Stimulated activated CD4-positive, alpha-beta T cell treated with anti-CD3 and anti-CD28 coated beads, Interleukin-15, amount 100 ng/mL, for 24 hours (primary cell): ENCODE measurements at places on chromosomes 16 and 17.
A peak's percentile ranks its signal among the peaks of the same experiment; 100 is the strongest.

GRCh38 chr17:83010206-83011200 is 68.9 kb upstream of the METRNL start:
- DNase-seq: no peak

DNA sequence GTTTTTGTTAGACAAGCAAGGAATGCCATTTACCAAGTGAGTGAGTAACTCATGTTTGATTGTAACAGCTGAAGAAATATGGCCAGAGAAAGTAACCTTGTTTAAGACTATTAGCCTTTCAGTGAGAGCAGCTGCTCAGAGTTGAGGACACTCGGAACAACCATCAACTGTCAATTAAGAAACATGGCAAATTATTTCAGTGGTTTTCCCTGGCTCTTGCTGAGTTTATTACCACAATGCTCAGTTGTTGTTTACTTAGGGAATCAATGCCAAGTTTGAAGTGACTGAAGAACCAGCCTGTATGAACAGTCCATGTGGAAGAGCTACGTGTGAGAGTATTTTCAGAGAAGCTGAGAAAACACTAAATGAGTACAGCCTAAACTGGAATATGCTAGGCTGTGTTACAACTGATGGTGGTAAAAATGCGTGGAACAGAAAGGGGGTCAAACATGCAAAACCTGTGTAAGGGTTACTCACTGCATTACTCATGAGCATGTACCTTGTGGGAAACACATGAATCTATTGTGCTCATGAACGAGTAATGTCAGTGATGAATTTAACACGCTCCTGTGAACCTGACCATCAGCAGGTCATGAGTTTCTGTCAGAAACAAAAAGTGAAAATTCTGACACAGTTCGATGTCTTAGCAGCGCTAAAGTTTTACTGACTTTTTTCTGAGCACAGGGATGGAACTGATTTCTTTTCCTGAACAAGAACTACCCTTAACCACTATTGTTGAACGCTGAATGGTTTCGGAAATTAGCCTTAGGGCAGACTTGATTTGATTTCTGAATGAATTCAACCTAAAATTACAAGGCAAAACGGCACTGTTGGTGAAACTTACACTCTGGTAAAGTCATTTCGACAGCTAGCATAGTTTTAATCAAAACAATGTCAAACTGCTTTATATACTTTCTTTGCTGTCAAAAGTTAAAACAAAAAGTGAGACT is 33.5 kb downstream of the GNA13 start:
- DNase-seq: no peak

- DNase-seq: no peak
These were observed 14.6 kb downstream of the KCTD2 start for GRCh38 chr17:75061618-75062017.

DNA sequence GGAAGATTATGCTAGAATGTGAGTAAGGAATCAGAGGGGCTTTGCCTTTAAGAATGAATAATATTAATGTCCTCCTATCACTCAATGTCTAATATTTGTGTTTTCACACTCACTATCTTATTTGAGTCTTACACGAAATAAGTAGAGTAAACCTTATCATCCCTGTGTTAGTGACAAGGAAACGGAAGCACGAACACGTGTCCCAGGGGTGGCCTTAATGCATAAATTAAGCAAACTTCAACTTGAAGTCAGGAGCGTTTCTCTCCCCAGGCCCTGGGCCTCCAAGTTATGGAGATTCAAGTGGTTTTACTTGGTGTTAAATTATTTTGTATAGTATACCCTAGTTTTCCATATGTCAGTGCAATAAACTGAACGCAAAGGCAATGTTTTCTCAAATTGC is 96.0 kb downstream of the WDR59 start:
- DNase-seq: no peak

DNA sequence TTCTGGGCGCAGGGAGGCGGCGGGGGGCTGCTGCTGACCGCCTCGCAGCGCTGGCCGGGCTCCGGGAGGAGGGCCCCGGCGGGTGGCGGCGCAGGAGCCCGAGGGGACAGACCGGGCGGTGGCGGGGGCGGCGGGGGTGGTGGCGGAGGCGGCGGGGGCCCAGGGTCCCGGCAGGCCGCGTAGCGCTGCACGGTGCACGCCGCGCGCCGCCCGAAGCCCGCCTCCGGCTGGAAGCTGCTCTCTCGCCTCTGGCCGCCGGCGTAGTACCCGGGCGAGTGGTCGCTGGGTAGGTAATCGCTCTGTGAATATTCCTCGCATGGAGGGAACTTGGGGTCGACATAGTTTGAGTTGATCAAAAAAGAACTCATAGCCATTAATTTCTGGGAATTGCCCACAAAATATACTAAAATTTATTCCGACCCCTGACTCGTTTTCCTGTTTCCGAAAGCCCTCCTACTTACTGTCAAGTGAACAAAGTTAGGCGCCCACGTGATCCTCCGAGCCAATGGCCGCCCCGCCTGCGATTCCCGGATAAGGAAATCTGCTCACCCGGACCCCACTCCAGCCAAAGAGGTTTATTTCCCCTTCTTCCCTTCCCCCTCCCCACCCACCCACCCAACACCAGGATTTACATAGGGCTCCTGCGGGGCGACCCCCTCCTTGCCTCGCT is at the start of gene HOXB4:
HOXB4 (minus strand) TSS at position 405 of the 670 bp plus-strand sequence; CDS start at position 374, 31 bp downstream.
- DNase-seq: peak; percentile 83

GRCh38 chr17:164303-165235 is 16.9 kb downstream of the DOC2B start:
- peak; percentile 38 for DNase-seq

GRCh38 chr17:74757931-74758847 is 9.8 kb downstream of the NHERF1 start:
- DNase-seq: no peak

GRCh38 chr16:62149631-62150030 is 113.4 kb upstream of the CDH8 start:
- DNase-seq: no peak

- no peak for DNase-seq
These were observed 70.9 kb downstream of the SEC14L1 start for GRCh38 chr17:77211681-77212080.

DNA sequence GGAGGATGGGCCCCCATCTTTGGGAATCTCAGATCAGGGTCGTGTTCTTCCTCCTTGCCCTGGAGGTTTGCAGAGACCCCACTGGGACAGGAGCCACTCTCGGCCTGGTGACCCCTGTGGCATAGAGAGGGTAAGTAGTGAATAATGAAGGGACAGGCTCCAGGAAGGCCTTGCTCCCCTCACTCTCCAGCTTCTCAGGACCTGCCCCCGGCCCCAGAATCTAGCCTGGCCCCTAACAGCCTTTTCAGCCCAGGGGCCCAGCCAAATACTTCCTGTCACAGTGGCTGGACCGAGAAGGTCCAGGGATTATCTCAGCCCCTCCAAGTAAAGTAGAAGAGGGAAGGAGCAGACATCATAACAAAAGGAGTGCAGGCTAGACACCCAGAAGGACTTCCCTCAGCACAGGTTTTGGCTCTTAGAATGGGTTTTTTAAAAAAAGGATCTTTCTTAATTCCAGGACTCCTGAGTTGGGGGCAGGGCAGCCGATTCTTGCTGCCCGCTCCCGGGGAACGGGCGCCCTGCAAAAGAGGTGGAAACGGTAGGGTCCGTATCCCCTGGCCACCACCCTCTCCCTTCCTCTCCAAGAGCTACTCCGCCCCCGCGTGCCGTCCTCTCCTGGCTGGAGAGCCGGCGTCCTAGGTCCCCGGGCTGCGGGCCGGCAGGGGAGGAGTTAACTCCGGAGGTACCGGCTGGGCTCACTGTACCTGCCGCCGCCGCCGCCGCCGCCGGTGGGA is 559 bp upstream of the NXPH3 start:
- DNase-seq: no peak

GRCh38 chr16:12468552-12468951 is 335.1 kb downstream of the CPPED1 start:
- DNase-seq: no peak

DNA sequence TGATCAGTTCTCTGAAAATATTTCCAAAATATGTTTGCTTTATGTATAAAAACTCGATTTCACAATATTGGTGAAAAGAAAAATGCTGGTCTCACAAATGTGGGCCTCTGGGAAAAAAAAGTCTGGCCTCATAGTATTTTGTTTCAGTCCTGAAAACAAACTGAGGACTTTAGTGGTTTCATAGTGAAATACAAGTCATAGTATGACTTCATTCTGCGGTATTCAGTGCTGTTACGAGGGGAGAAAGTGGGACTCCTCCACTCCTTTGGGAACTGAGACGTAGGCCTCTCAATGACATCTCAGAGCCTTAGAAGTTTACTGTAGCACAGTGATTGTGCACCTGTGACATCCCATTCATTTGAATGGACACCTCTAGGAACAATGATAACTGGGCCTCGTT is 56.0 kb downstream of the CYB561 start:
- no peak for DNase-seq

- no peak for DNase-seq
These were observed 4.0 kb downstream of the CTC1 start for GRCh38 chr17:8243827-8244226.

DNA sequence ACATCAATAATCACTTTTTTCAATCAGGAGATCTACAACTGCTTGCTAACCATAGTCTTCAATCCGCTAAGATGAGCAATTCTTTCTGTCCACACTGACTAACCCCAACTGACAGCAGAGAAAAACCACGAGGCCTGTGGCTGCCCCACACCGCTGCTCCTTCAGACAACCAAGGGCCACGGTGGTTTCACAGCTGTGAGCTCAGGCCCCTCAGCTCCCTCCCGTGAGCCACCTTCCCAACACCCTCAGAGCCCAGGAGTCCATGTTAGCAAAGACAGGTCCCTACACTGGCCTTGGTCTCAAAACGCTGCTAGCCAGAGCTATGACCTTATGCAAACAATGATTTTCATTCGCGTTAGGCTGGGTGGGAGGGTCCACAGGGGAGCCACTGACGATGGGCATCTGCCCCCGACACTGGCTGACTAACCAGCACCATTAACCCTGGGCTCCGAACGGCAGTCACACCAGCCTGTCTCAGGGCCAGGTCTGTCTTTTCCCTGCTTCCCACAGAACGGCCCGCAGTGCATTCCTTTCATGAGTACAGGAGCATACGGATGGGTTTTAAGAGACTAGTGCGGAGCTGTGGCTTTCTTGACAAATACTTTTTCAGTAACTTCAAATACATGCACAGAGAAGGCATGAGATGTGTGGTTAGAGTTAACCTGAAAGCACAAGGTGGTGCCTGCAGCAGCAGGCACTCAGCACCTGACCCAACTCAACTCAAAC is 67.3 kb downstream of the ANKRD11 start:
- DNase-seq: peak; percentile 79

DNA sequence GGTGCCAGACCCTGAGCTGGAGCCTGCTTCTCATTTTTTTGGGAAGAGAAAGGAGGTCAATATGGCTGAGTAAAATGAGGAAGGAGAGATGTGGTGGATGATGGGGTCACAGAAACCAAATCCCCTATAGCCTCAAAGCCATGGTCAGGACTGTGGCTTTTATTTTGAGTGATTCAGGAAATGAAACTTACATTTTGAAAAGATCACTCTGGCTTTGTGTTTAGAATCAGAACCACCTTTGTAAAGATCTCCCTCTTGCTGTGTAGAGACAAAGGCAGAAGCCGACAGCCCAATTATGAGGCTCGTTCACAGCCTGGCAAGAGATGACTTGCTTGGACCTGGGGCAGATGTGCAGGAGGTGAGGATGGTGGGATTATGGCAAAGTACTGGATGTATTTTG is 121.6 kb upstream of the ANKFN1 start:
- no peak for DNase-seq

DNA sequence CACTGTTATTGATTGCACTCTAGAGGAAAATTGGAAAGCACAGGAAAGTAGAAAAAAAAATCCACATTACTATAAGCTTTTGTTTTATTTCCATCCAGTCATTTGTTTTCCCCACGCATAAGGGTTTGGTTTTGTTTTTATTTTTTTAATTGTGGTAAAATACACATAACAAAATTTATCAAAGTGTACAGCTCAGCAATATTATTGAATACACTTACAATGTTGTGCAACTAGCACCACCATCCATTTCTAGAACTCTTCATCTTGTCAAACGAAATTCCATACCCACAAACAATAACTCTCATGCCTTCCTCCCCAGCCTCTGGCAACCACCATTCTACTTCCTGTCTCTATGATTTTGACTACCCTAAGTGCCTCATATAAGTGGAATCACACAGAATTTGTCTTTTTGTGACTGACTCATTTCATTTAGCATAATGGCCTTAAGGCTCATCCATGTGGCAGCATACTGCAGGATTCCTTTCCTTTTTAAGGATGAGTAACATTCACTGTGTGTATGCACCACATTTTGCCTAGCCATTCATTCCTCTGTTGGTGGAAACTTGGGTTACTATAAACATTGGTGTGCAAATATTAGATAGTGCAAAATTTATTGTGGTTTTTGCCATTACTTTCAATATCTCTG is 11.1 kb downstream of the SPPL2C start:
- DNase-seq: no peak

GRCh38 chr17:72031219-72031884 is 89.5 kb upstream of the SOX9 start:
- no peak for DNase-seq

GRCh38 chr16:71373073-71373472 is 14.6 kb downstream of the CALB2 start:
- no peak for DNase-seq

- no peak for DNase-seq
These were observed 22.7 kb downstream of the LIG3 start for GRCh38 chr17:35002876-35003551.

GRCh38 chr17:35245196-35245486 is 2.3 kb downstream of the SLFN5 start:
- no peak for DNase-seq

GRCh38 chr16:50637716-50638602 is 43.2 kb downstream of the SNX20 start:
- DNase-seq: no peak

DNA sequence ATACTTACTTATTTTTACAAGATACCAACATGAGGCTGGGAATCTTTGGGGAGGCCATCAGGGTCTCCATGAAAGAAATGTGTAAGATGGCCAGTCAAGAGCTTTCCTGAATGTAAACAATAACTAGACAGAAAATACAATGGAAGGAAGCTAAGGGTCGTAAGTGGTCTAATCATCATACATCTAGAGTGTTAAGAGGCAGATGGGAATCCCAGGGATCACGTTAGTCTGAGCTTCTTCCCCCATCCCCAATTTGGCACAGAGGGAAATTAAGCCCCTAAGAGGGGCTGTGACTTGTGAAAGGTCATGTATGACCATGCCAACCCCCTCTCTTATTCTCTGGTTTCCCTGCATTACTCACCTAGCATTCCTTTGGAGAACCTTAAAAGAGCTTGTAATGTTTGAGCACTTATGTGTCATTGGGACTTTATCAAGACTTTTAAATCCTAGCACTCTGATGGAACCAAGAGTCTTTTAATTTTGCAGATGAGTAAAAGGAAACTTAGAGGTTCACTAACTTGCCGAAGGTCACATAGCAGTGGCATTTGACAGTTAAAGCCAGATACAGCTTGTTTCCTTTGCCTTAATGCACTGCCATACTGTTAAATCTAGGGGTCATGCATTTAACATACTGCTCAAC is 46.1 kb downstream of the DCUN1D3 start:
- no peak for DNase-seq

- DNase-seq: no peak
These were observed 5.6 kb downstream of the CDK10 start for GRCh38 chr16:89691986-89692569.

- peak; percentile 88 for DNase-seq
These were observed at the start of gene CDT1 for GRCh38 chr16:88803264-88803987. TSS of gene CDT1 (plus strand) at chr16:88803789. CDS start at chr16:88803832, 43 bp downstream.
